Inflammatory macrophage treated with lipopolysaccharide for 1 hour (primary cell): ENCODE measurements at places on chromosomes 13 and 19.

- DNase-seq = no peak
Observed at GRCh38 chr13:46043647-46044046, 8.9 kb downstream of the ZC3H13 start.

GRCh38 chr19:45577111-45577905 is 7.3 kb downstream of the OPA3 start:
- no peak for DNase-seq

GRCh38 chr13:80828759-80829158 is 487.8 kb upstream of the SPRY2 start:
- no peak for DNase-seq

DNA sequence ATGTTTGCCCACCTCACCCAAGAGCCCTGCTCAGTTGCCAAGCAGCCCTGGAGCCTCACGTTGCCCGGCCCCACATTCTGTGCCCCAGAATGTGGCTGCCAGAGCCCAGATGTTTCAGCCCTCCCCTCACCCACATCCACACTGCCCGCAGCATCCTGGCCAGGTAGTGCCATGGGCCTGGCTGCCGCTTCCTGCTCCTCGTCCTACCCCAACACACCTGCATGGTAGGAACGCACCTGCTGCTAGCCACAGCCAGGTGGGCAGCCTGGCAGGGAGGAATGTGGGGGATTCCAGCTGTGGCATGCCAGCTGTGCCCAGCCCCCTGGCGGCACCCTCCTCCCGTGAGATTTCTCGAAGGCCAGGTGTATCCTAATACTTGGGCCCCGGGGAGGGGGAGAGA is 7.5 kb upstream of the NFIX start:
- DNase-seq = no peak

- DNase-seq = no peak
Observed at GRCh38 chr13:79468819-79469218, 12.1 kb upstream of the NDFIP2 start.

DNA sequence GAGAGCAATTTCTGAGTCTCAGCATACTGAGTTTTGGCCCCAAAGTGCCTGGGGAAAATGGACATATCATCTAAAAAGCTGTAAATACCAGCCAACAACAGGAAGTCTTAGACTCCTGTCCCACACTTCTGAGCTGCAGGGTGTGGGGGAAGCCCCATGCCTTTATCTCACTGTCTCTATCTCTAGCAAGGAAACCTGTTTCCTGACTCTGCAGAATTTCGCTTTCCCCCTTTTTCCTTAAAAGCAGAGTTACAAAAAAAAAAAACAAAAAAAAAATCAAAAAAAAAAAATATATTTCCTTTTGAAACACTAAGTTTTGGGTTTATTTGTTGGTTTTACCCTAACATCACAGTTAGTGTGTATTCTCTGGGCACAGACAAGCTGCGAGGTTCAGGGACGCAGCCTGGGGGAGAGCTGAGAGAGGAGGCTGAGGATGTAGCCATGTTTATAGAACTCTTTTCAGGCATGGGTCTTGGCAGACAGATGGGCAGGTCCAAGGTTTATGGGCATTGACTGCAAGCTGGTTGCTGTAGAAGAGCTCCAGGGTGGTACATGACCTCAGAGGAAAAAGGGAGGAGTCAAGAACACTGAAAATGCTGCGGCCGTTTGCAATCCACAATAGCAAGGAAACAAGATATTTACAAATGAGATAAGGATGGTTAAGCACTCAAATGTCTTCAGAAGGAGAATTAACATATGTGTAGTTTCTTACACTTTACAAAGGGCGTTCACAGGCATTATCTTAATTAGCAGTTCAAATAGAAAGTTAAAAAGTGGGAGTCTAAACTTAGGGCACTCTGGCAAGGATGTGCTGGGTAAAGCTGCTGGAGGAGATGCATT is 4.9 kb downstream of the MBNL2 start:
- DNase-seq = no peak

- DNase-seq = no peak
Observed at GRCh38 chr13:112058941-112059340, 8.0 kb upstream of the SOX1 start.

DNA sequence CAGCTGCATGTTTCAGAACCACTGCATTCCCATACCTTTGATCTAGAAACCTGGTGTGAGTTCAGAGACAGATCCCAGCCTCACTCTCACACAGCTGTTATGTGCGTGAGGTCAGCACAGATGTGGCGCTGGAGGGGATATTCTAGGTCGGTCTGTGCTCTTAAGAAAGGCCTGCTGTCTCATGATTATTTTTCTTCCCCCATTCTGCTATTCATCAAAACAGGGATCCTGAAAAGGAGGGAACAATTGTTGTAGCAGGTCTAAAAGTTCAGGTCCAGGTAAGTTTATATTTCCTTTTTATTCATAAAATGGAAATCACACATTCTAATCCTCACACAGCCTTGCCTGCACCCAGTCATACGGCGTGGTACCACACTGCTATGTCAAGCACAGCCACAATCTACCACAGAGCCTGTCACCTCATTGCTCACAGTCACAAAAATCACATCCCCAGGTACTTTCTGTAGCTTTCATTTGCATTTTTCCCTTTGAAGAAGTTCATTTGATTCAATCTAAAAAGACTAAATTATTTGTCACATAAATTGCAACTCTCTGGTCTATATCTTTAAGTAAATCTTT is 867 bp downstream of the ZNF546 start:
- no peak for DNase-seq

GRCh38 chr13:43374621-43375020 is 351.2 kb downstream of the DNAJC15 start:
- peak; percentile 63 for DNase-seq

DNA sequence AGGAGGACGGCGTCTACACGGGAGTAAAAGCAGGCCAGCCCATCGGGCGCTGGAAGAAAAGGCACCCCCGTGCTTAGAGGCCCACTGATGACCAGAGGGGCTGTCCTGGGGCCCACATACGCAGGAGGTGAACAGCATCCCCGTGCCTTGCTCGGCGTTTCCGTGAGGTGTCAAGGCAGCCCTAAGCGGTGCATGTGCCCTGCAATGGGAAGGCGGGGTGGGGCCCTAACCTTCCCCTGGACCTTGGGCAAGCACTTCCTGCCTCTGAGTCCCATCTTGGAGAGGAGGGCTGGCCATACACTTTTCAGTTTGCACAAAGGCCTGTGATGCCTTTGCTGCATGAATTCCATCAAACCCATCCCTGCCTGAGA is 47.8 kb upstream of the ATP11A start:
- DNase-seq = no peak

- DNase-seq = no peak
Observed at GRCh38 chr13:74479124-74479523, 344.9 kb upstream of the KLF12 start.

DNA sequence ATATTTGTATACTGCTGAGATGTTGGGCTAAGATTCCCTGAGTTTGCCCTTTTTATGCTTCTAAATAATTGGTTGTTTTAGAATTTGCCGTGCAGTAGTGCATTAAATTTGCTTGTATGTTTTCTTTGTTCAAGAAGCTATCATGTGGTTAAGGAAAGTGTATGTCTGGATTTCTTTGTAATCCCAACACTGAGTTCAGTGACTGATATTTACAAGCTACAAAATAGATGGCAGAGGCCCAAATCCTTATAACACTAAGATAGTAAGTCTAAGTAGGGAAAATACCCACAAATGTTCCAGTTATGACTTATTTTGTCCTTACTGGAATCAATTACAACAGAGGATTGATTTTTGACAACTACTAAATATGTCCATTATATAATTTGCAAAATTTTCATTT is 435.0 kb upstream of the KLF12 start:
- DNase-seq = no peak

GRCh38 chr19:35959040-35959967 is 23.1 kb downstream of the LRFN3 start:
- DNase-seq = peak; percentile 72

DNA sequence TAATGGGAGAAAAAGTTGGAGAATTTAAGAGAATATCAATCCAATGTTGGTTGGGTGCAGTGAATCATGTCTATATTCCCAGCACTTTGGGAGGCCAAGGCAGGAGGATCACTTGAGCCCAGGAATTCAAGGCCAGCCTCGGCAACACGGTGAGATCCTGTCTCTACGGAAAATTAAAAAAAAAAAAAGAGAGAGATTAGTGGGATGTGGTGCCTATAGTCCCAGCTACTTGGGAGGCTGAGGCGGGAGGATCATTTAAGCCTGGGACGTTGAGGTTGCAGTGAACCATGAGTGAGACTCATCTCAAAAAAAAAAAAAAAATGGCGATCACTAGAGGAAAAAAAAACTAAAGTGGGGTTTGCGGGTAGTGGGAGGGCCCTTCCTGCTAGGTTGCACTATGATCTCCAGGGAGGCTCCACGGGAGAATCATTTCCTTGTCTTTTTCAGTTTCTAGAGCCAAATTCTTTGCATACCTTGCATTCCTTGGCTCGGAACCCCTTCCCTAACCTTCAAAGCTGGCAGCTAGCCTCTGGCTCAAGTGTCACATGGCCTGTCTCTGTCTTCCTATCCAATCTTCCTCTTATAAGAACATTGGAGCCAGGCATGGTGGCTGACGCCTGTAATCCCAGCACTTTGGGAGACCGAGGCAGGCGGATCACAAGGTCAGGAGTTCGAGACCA is 5.8 kb upstream of the ERCC2 start:
- no peak for DNase-seq

- no peak for DNase-seq
Observed at GRCh38 chr19:801030-801860, 4.0 kb downstream of the PTBP1 start.

- no peak for DNase-seq
Observed at GRCh38 chr13:23918208-23918607, 20.9 kb upstream of the C1QTNF9B start.
